ENCODE measurements at places on chromosomes 5 and 9.

GRCh38 chr5:149904293-149904886, 40.2 kb downstream of the PDE6A start:
- DNase-seq, result no peak

- DNase-seq, result no peak
Measured at GRCh38 chr5:116989995-116990394, 415.4 kb upstream of the SEMA6A start.

GRCh38 chr5:27038476-27038875, at the start of gene CDH9:
Gene CDH9 (minus strand): TSS chr5:27038586. CDS start chr5:26988333, 50,253 bp downstream.
- no peak for DNase-seq

GRCh38 chr5:446066-446882, 3.3 kb downstream of the EXOC3 start:
- no peak for DNase-seq

DNA sequence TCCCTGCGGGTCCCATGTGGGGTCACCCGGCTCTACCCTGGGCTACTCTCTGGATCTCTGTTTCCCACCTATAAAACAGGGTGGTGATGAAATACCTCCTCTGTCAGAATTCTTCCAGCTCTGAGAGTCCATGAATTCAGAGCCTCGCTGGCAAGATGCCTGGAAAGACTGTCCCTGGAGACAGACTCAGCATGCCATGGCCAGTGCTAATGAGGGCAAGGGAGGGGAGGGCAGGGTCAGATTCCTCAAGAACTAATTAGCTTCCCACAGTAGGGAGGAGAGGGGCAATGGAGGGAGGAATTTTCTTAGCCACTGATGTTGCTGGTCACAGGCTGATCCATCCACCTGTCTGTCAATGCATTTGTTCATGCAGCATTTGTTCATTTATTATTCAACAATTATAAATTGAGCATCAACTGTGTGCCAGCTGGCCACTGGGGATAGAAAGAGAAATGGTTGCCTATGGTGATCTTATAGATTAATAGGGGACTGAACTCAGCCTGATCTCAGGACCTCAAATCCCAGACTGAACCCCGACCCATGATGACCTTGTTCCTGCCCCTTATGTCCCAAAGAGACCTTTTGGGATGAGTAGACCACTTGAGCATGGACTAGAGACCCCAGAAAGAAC, 4.7 kb downstream of the SYNPO start:
- peak; percentile 22 for DNase-seq

GRCh38 chr5:97764700-97765099, 581.7 kb upstream of the RIOK2 start:
- DNase-seq, result no peak

GRCh38 chr9:129525656-129526196, 95.2 kb downstream of the C9orf50 start:
- no peak for DNase-seq

DNA sequence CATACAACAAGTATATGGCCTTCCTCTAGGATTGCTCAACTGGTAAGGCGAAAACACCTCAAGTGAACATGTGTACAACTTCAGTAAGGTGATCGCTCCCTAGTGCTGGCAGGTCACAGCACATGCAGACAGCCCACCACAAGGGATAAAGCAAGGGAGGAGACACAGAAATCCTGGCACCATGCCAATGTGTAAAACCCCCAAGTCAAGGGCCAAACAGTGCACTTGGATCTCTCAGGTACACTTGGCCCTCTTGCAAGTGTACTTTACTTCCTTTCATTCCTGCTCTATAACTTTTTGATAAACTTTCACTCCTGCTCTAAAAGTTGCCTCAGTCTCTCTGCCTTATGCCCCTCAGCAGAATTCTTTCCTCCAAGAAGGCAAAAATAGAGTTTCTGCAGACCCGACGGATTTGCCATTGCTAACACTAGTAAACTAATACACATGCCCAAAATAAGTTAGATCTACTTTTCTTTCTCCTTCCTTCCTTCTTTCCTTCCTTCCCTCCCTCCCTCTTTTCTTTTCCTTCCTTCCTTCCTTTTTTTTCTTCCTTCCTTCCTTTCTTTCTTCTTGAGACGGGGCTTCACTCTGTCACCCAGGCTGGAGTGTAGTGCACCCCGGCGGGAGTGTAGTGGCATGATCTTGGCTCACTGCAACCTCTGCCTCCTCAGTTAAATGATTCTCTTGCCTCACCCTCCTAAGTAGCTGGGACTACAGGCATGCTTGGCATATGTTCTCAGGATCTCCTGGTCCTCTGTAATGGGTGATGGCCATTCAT, 6.8 kb upstream of the LNPEP start:
- DNase-seq, result no peak

GRCh38 chr9:18422296-18423036, 51.5 kb upstream of the ADAMTSL1 start:
- DNase-seq, result no peak

- DNase-seq, result no peak
Measured at GRCh38 chr5:4540375-4541173, 599.6 kb upstream of the ADAMTS16 start.
